Right atrium auricular region (tissue), 2 donors: ENCODE measurements at places on chromosomes 12 and 14.

DNA sequence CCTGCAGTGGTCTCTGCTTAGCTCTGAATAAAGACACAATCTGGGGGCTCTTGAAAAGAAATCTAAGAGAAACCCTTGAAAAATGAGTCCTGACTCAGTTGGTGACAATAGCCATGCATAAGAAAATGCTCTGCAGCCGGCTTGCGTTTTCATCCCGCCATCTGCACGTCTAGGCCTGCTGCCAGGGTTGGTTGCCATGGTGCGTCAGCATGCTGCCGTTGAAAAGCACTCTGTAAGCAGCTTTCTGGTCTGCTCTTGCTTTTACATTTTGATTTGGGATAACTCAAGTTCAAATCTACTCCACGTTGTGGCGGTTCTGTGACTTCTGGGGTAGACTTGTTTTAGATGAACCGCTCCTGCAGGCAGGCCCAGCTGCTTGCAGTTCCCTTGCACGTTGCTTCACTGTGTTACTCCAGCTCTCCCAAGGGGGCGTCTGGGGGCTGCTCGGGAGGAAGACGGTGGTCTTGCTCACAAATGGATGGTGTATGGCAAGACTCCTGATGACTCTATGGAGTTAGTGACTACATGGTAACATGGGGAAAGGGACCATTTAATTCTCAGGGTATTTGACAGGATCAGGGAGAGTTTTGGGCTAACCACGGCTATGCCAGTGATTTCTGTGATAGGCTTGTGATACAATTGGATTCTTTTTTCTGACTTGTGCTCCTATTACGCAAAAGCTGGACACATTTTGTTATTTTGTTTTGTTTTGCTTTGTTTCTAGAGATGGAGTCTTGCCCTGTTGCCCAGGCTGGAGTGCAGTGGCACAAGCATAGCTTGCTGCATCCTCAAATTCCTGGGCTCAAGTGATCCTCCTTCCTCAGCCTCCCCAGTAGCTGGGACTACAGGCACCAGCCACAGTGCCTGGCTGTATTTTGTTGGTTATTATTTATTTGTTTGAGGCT is 15.8 kb downstream of the WNT5B start:
- DNase-seq, result peak; percentile 77

DNA sequence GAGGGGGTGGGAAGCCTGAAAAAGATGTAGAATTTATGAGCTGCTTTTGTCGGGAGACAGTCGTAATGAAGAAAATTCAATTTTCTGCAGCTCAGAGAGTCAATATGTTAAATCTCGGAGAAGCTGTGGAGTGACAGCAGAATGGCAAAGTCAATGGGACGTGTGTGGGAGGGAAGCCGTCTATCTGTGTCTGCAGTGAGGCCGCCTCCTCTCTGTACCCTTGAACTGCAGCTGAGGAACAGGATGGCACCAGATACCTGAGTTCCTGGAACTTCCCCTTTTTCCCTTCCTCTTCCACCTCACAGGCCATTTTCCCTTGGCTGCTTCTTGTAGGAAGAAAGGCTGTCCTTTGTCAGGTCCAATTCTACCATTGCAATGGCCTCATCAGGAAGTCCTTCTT is 9.3 kb upstream of the CALCOCO1 start:
- no peak for DNase-seq

DNA sequence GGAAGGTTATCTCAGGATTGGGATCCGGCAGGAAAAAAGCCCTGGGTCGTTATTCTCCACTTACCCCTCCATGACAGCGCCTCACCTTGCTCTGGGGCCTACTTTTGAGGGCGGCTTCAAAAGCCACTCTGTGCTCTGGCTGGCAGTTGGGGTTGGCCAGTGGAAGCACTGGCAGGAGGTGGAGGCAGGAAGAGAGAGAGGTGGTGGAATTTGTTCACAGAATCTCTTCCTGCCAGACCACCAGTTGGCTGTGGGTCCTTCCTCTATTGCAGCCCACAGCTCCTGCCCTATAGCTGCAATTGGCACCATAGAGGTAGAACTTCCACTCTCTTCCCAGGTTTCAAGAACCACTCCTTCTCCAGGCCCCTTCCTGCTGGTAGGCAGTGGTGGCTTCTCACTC is 32.7 kb upstream of the SDR39U1 start:
- no peak for DNase-seq

- no peak for DNase-seq
Measured at GRCh38 chr12:27015730-27016076, 1.5 kb upstream of the TM7SF3 start.

GRCh38 chr12:80778005-80778541 is 61.4 kb downstream of the MYF5 start:
- peak; percentile 61 for DNase-seq

- no peak for DNase-seq
Measured at GRCh38 chr12:48061938-48062719, 43.8 kb downstream of the SENP1 start.

DNA sequence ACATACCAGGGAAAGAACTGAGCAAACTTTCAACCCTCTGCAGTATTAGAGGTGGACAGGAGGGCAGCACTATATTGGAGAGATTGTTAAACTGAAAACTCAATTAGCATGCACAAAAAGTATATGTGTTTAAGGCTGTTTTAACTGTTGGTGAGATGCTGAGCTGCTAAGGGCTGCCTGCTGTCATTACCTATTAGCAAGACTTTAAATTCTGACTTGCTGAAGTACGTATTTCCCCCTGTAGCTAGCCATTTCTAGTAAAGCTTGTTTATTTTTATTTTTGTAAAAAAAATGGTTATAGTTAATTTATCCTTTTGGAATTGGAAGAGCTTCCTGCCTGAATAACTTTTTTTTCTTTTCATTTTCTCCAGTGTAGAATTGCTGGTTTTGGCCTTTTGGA is 92.2 kb downstream of the CACNA1C start:
- no peak for DNase-seq

DNA sequence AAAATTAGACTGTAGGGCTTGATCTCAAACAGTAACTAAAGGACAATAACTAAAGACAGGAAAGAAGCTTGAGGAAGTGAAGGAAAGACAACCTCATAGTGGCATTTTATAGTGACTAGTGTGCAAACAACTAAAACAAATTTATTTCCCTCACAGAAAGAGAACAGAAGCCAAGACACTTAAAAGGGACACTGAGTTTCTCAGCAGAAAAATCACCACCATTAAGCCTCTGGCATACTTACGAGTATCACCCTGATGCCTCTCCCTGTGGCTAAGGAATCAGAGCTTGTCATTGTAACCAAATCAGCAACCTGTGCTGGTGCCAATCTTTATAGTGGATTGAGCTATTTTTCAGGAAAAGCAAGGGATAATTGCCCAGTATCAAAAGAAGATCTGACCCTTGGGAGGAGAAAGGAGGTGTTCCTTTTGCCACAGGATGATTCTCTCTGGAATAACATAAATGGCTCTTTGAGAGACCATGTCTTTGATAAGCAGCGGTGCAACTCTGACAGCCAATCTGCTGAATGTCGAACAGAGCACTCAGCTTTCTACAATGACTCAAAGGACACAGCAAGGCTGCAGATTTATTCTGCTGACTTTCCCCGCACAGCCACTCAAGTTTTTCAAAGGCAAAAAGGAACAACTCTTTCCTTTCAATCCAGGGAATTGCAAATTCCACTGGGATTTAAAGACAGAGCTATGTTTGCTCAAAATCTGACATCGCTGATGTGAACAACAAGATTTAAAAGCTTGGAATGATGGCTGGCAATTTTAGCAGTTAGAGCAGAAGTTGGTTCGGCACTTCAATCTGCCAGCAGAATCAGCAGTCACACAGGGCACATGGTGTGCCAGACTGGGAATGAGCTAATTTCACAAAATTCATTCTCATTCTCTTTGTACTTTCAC is 34.6 kb downstream of the ATF7 start:
- DNase-seq, result no peak

DNA sequence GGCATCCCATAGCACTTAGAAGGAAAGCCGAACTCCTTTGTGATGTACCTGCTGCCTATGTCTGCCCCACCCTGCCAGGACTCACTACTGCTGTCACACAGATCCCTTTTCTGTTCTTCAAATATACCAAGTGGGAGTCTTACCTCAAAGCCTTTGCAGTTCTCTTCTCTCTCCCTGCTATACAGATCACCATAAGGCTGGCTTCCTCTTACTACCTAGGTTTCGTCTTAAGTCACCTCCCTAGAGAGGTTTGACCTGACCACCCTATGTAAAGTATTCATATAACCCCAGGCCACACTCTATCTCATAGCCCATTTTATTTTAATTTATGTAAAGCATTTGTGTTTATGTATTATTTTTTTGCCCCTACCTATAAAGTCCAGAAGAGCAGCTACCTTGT is 117.6 kb downstream of the CRADD start:
- DNase-seq, result no peak

GRCh38 chr12:80157645-80158044 is 58.3 kb downstream of the OTOGL start:
- no peak for DNase-seq

DNA sequence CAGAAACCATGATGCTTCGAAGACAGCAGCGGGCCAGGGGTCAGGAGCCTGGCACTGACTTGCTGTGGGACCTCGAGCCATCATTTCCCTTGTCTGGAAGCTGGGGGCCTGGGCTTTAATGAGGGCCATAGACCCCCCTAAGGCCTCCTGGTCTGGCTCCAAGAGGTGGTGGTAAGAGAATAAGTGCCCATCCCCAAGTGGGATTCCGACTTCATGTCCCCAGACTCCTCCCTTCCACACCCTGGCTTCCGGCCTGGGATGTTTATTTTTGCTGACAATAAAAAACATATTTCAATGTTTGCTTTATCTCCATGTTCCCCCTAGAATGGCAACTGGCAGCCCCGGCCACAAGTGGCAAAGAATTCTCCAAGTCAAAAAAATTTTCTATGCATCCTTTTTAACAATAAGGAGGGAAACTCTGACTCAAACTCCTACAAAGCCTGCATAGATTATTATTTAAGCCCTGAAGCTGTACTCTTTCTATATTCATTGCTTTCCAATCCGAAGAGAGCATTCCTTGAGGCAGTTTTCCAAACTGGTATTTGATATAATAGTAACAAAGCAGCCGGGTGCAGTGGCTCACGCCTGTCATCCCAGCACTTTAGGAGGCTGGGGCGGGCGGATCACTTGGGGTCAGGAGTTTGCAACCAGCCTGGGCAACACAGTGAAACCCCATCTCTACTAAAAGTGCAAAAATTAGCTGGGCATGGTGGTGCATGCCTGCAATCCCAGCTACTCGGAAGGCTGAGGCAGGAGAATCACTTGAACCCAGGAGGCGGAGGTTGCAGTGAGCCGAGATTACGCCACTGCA is 84.0 kb downstream of the ITPK1 start:
- DNase-seq, result no peak

- no peak for DNase-seq
Measured at GRCh38 chr12:100058482-100059029, 73.8 kb upstream of the ANKS1B start.

- no peak for DNase-seq
Measured at GRCh38 chr14:36295642-36296627, 24.5 kb downstream of the MBIP start.

DNA sequence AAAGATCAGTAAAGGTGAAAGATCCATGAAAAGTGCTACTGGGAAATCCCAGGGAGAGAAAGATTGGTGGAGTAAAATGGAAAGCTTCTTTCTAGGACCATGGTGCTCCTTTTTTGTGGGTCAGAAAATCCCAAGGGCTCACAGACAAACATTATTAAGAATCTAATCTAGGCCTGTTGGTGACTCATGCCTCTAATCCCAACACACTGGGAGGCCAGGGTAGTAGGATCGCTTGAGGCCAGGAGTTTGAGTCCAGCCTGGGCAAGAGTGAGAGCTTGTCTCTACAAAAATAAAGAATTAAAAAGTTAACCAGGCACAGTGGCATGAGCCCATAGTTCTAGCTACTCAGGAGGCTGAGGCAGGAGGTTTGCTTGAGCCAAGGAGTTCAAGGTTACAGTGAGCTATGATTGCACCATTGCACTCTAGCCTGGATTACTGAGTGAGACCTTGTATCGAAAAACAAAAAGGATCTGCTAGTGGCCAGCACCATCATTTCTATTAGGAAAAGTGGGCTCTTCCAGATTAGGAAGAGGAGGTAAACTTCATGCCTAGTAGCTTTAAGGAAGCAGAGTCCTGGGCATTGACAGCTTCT is 43.0 kb downstream of the TXNRD1 start:
- peak; percentile 36 for DNase-seq

DNA sequence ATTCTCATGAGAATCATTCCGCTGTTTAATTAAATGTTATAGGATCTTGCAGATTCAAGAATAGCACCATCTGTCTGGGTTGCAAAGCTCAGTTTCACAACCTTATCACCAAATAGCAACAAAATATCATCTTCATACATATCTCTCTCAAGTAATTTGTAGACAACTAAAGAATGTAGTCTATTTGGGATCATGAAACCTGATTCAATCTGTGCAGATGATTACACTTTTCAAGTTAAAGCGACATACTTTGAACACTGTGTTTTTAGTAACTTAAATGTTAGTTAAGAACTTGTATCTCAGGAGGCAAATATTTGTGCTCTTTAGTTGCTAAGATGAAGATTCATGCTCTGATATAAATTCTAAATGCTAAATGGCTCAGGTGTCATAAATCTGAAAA is 14.8 kb downstream of the MED13L start:
- no peak for DNase-seq

GRCh38 chr14:86826661-86827060 is 1166.3 kb downstream of the GALC start:
- no peak for DNase-seq

- DNase-seq, result no peak
Measured at GRCh38 chr12:41920355-41920754, 224.3 kb downstream of the GXYLT1 start.

- no peak for DNase-seq
Measured at GRCh38 chr12:105382771-105383622, 52.5 kb downstream of the C12orf75 start.

GRCh38 chr14:54108481-54109471 is 152.2 kb upstream of the BMP4 start:
- DNase-seq, result no peak

DNA sequence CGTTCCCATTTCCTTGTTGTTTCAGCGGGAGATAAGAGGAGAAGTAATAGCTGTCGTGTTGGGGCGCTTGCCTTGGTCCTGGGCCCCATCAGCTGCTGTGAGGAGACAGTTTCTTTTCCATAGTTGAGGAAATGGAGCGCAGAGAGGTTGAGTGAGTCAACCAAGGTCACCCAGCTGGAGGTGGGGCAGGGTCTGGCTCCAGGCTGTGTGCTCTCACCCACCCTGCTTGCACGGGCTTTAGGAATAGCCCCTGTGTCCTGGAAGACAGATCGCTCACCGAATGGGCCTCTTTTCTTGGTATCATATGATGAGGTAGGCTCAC is 165.7 kb upstream of the RTL1 start:
- DNase-seq, result no peak
